ENCODE measurements at places on chromosomes 1 and 21.

DNA sequence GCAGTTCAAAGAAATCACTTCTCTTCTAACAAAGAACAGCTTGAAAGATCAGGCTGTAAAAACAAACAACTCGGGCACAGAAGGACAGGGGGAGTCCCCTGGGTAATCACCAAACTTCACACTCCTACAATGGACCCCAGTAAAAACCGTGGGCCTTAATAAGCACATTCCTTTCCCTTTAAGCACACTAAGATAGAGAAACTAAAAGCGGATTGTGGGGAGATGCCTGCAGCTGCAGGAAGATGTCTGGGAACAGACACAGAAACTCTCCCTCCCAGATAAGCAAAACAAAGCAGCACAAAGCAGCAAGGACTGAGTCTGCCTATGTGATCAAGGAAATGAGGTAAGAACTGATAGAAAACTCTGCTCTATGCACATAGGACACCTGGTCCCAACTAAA, 37.6 kb upstream of the CTBS start:
- no peak for DNase-seq

DNA sequence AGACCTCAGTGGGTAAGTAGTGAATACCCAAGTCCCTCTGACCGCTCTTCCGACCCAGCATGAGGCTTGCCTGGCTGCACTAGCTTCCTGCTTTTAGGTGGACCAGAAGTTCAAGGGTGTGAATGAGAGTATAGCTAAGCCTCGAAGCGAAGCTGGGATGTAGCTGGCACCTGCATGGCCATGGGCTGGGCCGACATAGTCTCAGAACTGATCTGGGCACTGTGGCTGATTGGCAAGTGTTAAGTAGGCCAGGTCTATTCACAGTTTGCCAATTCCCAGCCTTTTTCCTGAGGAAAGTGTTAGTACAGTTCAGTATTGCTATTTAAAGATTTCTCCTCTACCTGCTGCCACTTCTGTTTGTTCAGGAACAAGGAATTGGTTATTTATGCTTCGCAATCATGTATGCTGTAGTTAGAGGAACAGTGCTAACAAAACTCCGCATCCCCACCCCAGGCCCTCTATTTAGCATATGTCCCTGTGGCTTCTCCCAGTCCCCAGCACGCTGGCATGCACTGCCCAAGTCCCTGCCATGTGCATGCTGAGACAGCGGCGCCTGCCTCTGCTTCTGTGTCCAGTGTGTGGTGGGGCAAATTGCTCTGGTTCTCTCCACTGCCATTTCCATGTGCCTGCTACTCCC, 16.3 kb downstream of the SPATA46 start:
- no peak for DNase-seq

DNA sequence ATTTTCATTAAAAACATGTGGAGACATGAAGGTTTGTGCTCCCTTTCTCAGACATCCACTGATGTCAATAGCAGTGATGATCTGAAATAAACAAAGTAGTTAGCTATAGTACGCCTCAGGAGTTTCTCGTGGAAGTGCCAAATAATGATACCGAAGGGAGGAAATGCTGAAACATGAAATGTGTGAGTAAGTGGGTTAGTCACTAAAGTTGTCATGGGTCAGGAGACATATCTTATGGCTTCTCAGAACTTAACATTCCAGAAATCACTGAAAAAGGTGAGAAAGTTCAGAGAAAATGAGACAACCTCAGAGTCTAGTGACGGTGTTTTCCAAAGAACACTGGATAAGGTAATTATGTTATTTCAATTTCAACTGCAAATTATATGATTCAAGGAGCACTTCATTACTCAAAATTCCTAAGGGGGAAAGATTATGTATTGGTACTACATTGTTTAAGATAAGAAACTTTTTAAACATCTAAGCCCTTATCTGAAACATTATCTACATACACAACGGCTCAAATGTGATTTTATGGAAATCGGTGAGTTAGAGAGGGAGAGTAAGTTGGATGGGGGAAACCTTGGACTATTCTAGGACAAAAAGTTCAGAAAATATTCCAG, 20.6 kb downstream of the NIBAN1 start:
- no peak for DNase-seq

DNA sequence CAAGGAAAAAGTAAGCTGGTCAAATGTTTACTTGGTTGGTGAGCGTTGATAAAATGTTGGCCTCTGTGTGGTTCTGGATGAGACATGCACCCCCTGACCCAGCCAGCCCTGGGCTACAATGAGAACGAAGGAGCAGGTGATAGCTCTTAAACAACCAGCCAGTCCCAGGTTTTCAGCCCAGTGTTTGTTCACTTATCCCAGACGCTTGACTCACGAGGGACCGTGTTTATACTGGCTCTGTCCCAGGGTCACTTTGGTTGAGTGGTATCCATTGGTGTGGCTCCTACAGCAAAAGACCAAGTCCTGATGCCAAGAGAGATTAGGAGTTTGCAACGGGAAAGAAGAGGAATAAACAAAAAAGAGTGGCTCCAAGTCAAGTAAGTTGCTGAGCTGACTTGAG, 86.9 kb downstream of the KCNJ15 start:
- no peak for DNase-seq

GRCh38 chr1:1116701-1117468, 996 bp upstream of the C1orf159 start:
- DNase-seq = no peak

DNA sequence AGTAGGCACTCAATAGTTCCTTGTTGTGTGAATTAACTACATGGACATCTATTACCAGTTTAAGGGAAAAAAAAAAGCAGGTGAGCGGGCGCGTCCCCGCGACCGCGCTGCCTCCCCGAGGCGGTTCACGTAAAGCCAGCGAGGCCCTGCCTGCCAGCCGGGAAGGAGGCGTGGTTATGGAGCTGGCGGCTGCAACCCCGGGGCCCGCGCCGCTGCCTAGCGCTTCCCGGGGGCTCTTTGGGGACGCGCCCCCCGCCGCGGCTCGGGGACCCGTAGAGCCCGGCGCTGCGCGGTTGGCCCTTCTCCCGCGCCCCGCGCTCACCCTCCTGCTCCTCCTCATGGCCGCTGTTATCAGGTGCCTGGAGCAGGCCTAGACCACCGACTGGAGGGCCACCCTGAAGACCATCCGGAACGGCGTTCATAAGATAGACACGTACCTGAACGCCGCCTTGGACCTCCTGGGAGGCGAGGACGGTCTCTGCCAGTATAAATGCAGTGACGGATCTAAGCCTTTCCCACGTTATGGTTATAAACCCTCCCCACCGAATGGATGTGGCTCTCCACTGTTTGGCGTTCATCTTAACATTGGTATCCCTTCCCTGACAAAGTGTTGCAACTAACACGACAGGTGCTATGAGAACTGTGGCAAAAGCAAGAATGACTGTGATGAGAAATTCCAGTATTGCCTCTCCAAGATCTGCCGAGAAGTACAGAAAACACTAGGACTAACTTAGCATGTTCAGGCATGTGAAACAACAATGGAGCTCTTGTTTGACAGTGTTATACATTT, 2.6 kb upstream of the CC2D1B start:
- DNase-seq = peak; percentile 55

- no peak for DNase-seq
Observed at GRCh38 chr1:3294450-3294849, 160.0 kb upstream of the ARHGEF16 start.

DNA sequence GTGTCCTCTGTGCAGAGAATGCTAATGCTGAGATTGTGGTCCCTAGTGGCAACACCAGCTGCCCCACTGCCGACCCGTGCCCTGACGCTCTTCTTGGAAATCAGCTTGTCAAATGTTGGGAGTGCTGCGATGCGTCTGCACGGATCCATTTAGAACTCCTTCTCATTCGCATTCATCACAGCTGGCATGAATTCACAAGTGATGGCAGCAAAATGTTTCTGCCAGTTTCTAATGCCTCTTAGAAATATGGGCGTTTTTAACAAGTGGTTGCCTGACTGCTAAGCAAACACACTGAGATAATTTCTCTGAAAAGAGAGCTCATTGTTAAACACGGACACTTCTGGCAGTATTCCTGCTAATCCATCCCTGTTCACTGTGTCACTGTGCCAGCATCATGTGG, 131.9 kb upstream of the KCNJ6 start:
- no peak for DNase-seq

DNA sequence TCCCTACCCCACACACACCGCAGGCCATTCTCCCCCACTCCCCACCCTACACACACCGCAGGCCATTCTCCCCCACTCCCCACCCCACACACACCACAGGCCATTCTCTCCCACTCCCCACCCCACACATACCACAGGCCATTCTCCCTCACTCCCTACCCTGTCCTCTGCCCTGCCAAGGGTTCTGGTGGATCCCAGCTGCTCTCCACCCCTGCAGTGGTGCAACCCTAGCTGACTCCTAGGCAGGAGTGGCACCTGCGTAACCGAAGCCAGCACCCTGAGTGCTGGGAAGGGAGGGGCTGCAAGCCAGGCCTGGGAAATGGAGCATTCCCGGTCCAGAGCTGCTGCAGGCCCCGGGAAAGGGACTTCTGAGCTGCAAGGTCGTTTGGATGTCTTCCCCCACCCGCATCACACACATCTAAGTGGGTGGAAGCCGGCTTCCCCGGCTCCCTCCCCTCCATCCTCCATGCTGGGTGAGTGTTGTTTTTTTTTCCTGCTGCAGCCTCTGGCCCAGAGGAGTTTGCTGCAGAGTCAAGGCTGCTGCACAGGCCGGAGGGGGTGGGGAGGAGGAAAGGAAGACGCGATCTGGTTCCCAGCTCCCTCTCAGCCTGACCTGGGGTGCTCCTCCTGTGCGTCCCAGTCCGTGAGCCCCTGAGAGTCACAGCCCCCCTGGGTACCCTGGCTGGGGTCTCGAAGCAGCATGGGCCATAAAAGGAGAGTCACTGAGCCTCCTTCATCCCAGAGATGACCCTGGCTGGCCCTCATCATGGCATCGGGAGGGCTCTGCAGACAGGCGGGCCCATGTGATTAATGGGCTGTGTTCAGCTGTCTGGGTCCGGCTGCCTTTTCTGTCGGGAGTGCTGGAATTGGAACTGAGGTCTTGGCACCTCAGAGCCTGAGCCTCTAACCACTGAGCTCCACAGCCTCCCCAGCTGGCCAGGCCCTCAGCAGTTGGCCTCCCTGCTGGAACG, 16.1 kb downstream of the H6PD start:
- no peak for DNase-seq

- DNase-seq = no peak
Observed at GRCh38 chr21:43318841-43319781, 107.8 kb downstream of the SIK1 start.

- no peak for DNase-seq
Observed at GRCh38 chr1:178536329-178536728, 23.4 kb downstream of the TEX35 start.

GRCh38 chr1:191256917-191257316, 779.3 kb upstream of the BRINP3 start:
- DNase-seq = no peak

DNA sequence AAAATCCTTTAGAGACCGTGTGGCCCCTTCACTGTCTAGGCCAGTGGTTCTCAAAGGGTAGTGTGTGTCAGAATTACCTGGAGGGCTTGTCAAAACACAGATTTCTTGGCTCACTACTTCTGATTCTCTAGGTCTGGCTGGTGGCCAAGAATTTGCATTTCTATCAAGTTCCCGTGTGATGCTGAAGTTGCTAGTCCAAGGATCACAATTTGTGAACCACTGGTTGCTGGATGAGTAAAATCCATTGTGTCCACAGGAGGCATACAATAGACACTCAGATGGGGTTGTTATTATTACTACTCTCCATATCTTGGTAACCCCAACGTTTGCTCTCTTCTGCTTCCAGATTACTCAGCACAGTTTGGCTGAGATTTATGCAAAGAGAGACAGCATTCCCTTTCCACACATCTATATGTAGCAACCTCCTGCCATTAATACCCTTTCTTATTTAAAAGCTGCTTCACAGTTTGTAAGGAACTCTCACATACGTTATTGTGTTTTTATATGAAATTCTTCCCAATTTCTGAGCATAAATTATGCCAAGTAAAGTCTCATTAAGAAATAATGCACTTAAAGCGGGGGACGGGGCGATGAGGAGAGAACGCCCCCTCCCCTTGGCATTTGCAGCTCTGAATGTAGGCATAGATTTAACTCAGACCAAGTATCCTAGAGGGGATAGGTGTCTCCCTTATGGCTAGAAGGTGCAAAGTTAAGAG, 720 bp upstream of the TMCC2 start:
- DNase-seq = peak; percentile 63

DNA sequence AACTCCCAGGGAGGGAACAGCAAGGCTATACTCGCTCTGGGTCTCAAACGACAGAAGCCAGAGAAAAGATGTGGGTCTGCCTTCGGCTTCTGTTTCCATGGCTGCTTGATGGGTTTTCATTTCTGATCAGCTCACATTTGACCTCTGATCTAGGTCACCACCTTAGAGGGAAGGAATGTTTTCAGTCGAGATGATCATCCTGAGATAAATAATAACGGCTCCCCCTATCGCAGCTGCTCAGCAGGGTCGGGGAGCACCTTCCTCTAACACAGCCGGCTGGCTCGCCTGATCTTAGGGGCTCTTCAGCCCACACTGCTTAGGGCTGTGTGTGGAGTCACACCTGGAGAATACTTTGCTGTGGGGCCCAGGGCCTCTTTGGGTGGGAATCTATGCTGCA, 53.1 kb upstream of the ZNF648 start:
- no peak for DNase-seq

GRCh38 chr21:33940881-33941245, 25.3 kb upstream of the ATP5PO start:
- DNase-seq = no peak

DNA sequence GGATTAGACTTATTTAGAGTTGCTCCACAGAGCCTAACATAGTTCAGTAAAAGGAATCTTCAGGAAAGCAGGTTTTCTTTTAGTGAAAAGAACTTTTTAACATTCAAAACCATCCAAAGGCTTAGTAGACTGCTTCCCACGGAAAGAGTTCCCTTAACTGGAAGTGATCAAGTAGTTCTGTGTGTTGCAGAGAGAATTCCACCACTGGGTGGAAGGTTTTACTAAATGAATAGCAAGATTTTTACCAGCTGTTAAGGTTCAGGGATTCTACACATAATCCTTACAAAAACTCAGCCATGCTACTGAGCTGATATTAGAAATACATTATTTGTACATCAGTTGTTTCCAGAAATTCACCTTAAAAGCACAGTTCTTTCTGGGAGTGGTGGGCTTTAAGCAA, 119.7 kb downstream of the GDAP2 start:
- no peak for DNase-seq

DNA sequence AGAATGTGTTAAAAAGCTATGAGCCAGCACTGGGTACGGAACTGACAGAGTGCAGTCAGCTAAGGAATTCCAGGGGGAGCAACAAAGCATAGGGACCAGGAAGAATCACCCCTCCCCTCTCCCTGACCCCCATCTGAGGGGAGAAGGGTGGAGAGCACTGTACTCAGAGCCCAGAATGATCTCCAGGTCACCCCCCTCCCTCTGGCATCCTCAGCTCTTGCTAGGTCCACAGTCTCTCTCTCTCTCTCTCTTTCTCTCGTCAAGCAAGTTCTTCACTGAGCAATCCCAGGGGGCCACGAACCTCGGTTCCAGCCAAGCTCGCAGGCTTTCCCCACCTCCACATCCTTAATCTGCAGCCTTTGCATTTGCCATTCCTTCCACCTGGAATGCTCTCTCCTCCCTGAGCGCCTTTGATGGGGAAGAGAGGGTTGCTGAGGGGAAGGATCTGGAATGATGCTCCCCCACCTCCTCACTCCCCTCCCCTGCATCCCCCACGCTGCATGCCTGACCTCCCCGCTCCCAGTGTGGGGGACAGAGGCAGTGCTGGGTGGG, 6.7 kb upstream of the WASF2 start:
- no peak for DNase-seq

Measured in HAP-1 (cell line).